H1 (cell line): ENCODE measurements at places on chromosomes 1 and 21.
A peak's percentile ranks its signal among the peaks of the same experiment; 100 is the strongest.

- peaks cover 2% of the 10 kb centered on the region; the same call in 1 of the 2 replicates for H3K4me1 ChIP-seq
- H3K27me3 ChIP-seq = no peaks in the 10 kb centered on the region
- peaks cover 5% of the 10 kb centered on the region; the same call in 1 of the 2 replicates for H3K36me3 ChIP-seq
- no peak for DNase-seq
Observed at GRCh38 chr1:87330885-87331364, 2.2 kb downstream of the LMO4 start.

GRCh38 chr1:65082346-65083040 lies 65.5 kb upstream of the AK4 start:
- no peaks in the 10 kb centered on the region for H3K4me1 ChIP-seq
- no peaks in the 10 kb centered on the region for H3K36me3 ChIP-seq
- H3K27me3 ChIP-seq = no peaks in the 10 kb centered on the region

DNA sequence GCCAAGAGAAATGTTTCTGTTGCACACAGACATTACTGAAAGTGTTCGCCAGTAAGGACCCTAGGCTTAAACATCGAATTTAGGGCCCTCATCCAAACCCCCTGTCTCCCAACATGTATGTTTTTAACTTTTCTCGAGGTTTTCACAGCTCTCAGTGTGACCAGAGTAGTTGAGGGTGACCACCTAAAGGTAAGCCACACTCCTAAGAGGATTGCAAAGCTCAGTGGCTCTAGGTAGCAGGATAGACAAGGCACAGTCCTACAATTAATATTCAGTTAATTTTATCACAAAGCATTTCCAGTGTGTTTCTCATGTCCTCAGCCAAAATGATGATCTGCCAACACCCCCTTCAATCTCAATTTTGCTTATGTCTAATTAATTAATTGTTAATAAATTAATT lies 695 bp upstream of the ALG14 start:
- no peaks in the 10 kb centered on the region for H3K36me3 ChIP-seq
- H3K27me3 ChIP-seq = no peaks in the 10 kb centered on the region
- H3K4me1 ChIP-seq = no peaks in the 10 kb centered on the region
- no peak overlapping the region for H3K27ac ChIP-seq
- no peak for DNase-seq

DNA sequence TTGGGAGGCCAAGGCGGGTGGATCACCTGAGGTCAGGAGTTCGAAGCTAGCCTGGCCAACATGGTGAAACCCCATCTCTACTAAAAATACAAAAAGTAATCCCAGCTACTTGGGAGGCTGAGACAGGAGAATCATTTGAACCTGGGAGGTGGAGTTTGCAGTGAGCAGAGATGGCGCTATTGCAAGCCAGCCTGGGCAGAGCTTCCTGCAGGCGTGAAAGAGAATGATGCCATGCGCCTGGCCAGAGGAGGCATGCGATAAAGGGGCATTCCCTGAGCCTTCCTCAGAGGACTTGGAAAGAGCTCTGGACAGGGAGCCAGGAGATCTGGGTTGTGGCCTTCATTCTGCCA lies 3.2 kb downstream of the E2F2 start:
- no peaks in the 10 kb centered on the region for H3K36me3 ChIP-seq
- H3K27ac ChIP-seq = no peak overlapping the region
- peaks cover 12% of the 10 kb centered on the region for H3K4me1 ChIP-seq
- no peak for DNase-seq
- H3K4me3 ChIP-seq = no peak overlapping the region

DNA sequence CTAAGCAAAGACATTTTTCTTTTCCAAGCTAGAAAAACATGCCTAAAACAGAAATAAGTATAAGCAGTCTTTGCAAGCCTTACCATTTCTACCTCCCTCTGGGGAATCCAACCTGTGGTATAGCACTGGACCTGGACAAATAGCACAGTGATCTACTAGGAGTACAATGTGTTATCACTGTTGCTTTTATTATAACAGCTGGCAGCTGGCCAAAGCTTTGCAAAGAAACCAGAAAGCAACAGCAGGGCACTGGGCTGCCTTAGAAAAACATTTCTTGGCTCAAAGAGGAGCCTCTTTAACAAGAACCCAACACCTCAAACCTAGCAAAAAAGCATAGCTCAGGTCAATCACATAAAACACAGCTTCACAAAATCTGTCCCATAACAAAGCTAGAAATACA lies 294.5 kb upstream of the GREM2 start:
- H3K27ac ChIP-seq = no peak overlapping the region
- H3K4me1 ChIP-seq = no peaks in the 10 kb centered on the region; the same call in 1 of the 2 replicates
- no peak overlapping the region for H3K4me3 ChIP-seq
- no peaks in the 10 kb centered on the region for H3K36me3 ChIP-seq
- DNase-seq = no peak
- H3K27me3 ChIP-seq = no peaks in the 10 kb centered on the region

DNA sequence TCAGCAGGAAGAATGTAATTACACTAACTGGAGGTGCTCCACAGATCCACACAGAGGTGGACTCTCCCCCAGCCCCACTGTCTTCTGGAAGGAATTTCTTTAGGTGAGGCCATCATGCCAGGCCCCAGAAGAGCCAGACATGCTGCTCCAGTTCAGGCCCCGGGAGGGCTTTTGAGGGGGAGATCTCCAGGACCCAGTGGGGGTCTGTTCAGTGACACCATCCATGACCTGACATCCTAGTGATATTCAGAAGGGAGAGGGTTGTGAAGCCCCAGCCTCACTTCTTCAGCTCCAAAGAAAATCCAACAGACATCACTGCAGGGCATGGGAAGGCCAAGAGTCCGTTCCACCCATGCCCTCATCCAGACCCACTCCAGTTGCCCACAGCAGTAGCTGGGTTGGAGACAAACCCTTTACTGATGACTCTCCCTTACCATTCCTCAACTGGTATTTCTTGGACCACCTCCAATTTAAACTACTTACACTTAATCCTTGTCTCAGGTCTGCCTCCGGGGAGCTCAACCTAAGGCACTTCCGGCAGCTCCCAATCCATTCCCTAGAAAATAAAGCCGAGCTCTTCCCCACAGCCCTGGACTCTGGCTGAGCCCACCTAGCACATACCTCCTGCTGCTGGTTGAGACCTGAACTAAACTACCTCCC lies 39.2 kb downstream of the CSMD2 start:
- no peak for DNase-seq
- H3K4me3 ChIP-seq = no peak overlapping the region
- H3K36me3 ChIP-seq = no peaks in the 10 kb centered on the region
- no peak overlapping the region for H3K27ac ChIP-seq

DNA sequence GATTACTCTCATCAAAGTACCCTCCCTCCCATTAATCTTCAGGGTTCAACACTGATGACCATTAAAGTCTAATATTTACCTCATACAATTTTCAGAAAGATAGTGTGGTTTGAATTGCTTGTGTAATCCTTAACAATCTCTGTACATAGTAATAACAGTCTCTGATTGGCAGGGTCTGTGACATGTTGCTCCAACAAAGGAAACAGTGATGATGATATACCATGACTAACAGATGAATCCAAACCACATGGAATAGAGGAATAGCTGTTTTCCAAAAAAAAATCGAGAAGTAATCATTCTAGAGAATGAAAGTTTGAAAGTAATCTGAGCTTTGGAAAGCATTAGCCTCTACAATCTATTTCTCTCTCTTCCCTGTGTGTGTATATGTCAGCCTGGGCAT lies 610.1 kb upstream of the NEGR1 start:
- no peaks in the 10 kb centered on the region for H3K36me3 ChIP-seq
- no peak overlapping the region for H3K27ac ChIP-seq
- DNase-seq = no peak
- no peaks in the 10 kb centered on the region for H3K4me1 ChIP-seq

DNA sequence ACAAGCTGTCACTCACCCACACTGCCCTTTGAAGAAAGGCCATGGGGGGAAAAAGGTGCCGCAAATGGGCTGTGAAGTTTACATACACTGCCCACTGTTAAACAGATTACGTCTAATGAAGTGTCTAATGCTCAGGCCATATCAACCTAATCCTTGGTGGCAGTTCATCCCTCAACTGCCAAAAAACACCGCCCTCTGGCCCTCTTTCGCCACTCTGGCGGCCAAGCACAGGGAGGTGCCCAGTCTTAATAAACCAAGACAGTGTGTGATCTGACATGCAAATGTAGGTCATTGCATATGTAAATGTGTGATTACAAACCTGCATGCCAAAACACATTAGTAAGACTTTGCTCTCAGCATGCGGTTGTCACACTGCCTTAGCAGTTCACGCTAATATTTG lies 89.5 kb downstream of the NEK7 start:
- DNase-seq = no peak
- no peak overlapping the region for H3K27ac ChIP-seq
- H3K4me3 ChIP-seq = no peak overlapping the region
- no peaks in the 10 kb centered on the region for H3K36me3 ChIP-seq

GRCh38 chr21:38631206-38631605 lies 132.9 kb upstream of the ERG start:
- H3K27ac ChIP-seq = no peak overlapping the region
- no peaks in the 10 kb centered on the region for H3K27me3 ChIP-seq

DNA sequence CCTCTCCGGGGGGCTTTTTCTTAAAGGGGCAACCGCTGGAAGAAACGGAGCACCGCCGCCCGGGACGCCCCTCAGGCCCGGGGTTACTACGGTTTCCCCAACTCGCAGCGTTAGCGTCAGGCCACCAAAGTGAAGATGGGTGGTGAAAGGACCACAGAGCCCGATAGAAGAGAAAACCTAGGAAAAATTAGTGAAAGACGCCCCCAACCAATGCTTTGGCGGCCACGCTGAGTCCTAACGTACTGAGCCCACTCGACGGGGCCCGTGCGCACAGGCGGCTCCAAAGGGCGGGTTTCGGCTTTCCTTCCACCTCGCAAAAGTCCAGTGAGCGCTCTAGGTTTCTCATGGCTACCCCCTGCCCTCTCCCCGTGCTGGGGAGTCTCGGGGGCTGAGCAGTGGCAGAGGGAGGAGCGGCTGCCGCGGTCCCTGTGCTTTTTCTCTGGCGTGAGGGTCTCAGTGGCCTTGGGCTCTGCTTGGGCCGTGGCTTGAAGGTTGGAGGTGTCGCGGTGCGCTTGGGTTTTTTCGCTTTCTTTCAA lies 12.2 kb upstream of the SPEN start:
- no peaks in the 10 kb centered on the region for H3K36me3 ChIP-seq
- no peaks in the 10 kb centered on the region for H3K27me3 ChIP-seq
- no peak for DNase-seq
- H3K27ac ChIP-seq = peak overlapping the region; percentile 98

DNA sequence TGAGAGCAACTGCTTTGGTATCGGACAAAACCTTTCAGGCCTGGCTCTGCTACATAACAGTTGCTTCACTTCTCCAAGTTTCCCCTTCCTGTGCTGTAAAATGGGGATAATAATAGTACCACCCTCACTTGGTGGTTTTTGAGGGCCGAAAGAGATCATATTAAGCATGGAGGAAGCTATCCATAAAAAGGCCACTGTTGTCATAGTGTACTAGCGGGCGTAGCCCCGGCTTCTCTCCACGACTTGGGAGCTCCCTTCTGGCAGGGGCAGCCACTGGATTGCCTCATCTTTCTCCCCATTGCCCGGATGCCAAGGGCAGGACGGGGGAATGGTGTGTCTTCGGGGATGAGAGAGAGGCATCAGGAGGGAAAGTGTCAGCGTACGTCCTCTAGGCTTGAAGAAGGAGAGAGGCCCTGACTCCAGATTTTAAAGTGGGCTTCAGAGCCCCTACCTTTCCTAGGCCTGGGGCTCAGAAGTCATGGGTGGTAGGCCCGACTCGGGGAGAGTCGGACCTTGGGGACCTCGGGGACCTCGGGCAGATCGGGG lies 548 bp upstream of the MFSD2A start:
- H3K4me1 ChIP-seq = peaks cover 6% of the 10 kb centered on the region
- no peak overlapping the region for H3K27ac ChIP-seq

DNA sequence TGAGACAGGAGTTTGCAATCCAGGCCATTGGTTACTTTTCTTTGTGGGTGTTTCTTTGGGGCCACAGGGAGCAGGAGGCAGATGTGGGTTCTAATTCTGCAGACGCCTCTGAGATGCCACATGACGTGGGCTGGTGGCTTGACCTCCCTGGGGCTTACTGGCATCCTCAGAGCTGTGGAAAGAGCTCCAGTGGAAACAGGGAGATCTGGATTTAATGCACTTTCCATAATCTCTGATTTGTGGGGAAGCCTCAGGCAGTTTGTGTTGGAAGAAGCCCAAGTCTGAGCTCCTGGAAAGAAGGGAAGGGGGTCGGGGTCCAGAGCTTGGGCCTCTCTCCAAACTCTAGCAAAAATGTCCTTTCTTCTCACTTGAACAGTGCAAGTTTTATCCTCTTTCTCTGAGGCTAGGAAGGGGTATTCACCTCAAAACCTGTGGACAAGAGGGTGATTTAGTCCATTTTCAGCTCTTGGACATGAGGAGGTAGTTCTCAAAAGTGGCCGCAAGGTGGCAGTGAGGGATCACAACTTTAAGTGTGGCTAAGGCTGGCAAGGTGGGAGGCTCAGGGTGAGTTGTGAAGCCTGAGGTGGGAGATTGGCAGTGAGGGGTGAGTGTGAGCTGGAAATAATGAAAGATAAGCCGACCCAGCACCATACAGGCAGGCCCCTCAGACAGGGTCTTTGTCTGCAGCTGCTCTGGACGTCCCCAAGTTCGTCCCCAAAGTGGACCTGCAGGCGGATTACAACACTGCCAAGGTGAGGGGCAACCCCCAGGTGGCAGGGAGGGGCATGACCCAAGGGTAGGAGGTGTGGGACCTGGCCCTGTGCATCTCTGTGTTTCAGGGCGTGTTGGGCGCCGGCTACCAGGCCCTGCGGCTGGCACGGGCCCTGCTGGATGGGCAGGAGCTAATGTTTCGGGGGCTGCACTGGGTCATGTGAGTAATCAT lies 9.2 kb downstream of the IKBKE start:
- no peaks in the 10 kb centered on the region; the same call in 1 of the 2 replicates for H3K36me3 ChIP-seq
- no peaks in the 10 kb centered on the region for H3K27me3 ChIP-seq
- no peaks in the 10 kb centered on the region for H3K4me1 ChIP-seq

DNA sequence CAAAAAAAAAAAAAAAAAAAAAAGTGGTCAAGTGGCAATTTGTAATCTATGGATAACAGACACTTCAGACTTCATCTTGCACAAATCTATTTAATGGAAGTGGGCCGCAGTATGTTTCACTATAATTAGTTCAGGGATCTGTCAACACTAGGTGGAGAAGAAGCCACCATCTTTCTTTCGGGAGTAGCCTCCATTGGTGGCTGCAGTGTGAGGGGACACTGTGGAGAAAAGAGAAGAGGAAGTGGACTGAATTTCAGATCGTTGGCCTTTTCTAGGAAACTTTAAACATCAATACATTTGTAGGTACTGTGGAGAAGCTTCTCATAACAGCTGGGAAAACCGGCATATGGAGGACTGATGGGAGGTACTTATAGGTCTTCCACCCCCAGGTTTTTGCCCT lies 8.0 kb upstream of the ELAPOR1 start:
- DNase-seq = no peak
- H3K36me3 ChIP-seq = peaks cover 3% of the 10 kb centered on the region; the same call in 1 of the 2 replicates
- no peaks in the 10 kb centered on the region for H3K27me3 ChIP-seq
- H3K4me3 ChIP-seq = no peak overlapping the region
- H3K27ac ChIP-seq = no peak overlapping the region
- no peaks in the 10 kb centered on the region for H3K4me1 ChIP-seq
